HepG2 (cell line): ENCODE measurements at places on chromosomes 4 and X. TPM values are rescaled to one million over a fixed set of nuclear protein-coding genes. Genes with fewer than 3 reads are reported as not detected.

- DNase-seq = no peak
These were observed 39.3 kb downstream of the NHSL2 start for GRCh38 chrX:71949844-71950445.

PAGE2B gene
- total RNA-seq = not detected in 2 replicates

GRCh38 chr4:182240161-182241130, 2.8 kb upstream of the TENM3 start:
- peak; percentile 81 for DNase-seq

GRCh38 chr4:94354474-94354896, 11.8 kb upstream of the HPGDS start:
- DNase-seq = no peak

DNA sequence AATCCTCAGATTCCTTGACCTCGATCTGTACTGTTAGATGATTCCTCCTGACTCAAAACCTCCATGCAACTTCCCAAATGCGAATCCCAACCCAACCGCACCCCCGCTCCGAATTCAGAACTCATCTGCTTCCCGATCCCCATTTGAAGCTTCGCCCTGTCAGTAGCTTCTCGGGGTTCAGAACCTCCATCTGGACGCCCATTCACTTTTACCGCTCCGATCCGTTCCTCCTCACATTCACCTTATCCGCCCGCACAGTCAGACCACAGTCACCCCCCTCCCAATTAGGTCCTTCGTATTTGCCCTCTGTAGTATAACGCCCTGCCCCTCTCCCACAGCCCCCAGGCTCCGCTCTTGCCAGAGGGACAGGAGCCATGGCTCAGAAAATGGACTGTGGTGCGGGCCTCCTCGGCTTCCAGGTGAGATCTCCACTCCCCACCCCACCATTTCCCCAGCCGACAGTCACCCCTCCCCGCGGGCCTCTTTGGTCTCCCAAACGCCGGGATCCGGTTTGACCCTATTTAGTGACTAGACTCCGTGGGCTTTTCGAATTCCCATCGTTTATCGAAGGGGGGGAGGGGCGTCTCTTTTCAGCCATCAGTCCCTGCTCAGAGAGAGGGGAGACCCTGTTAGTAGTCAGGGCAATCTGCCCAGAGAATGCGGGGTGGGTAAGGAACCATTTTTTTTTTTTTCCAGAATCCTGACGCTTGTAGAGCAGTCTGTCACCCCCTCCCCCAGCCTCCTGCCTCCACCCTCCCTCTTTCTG, 691 bp downstream of the MAGED1 start:
- no peak for DNase-seq

SLC4A4 gene
- not detected in 2 replicates for total RNA-seq

DNA sequence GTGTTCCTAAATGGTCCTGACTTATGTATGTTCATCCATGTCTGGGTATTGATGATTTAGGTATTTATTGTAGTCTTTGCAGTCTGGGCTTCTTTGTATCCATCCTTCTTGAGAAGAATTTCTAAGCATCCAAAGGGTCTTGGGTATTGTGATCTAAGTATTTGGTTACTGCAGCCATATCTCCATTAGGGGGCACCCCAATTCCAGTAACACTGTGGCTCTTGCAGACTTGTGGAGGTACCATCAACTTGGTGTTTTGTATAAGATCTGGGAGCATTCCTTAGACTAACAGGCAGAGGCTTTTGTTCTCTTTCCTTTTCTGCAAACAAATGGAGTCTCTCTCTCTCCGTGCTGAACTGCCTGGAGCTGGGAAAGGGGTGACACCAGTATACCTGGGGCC, 113.7 kb upstream of the NEXMIF start:
- DNase-seq = peak; percentile 10

SAGE1 gene
- total RNA-seq = not detected in 2 replicates

GRCh38 chr4:182065255-182065654, 177.9 kb upstream of the TENM3 start:
- no peak for DNase-seq

DNA sequence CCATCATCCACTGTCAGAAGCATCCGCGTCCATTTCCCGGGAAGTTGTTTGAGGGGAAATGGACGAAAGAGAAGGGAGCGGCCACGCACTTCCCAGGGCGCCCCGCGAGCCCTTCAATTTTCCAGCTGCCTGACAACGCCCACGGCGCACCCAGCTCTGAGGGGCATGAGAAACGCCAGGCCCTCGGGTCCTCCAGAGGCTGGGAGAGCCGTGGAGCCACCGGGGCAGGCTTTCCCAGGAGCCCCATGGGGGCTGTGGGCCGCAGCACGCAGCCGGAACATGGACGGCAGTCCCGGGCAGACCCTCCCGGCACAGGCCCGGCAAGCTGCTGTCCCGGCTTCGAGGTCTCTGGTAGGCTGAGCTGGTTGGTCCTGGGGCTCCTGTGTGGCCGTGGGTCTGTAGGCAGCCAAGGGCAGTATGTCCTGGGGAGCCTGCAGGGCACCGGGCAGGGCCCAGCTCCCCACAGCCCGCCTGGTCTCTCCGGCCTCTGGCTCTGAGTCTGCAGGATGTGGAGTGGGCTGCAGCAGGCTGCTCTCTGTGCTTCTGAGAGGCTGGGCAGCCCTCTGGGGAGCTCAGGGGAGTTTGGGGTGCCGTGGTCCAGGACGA, 115.2 kb downstream of the FAM53A start:
- DNase-seq = no peak

- DNase-seq = no peak
These were observed 904 bp upstream of the WDR1 start for GRCh38 chr4:10117359-10118047.

- DNase-seq = peak; percentile 63
These were observed 55.0 kb downstream of the FBXW7 start for GRCh38 chr4:152480901-152481300.

GRCh38 chr4:47729131-47729680, 108.7 kb downstream of the CORIN start:
- no peak for DNase-seq

GRCh38 chr4:158789853-158790252, 21.0 kb downstream of the FNIP2 start:
- DNase-seq = no peak

MXRA5 gene
- total RNA-seq = not detected in 2 replicates

ANK2 gene
- total RNA-seq = 15.1 and 18.6 TPM in 2 replicates

GRCh38 chr4:48139691-48140090, 5.6 kb upstream of the TXK start:
- no peak for DNase-seq

- DNase-seq = peak; percentile 47
These were observed 34.5 kb downstream of the CHRNA9 start for GRCh38 chr4:40369437-40370274.

XKRX gene
- not detected in 2 replicates for total RNA-seq

GRCh38 chr4:89708903-89709421, 128.0 kb downstream of the SNCA start:
- no peak for DNase-seq

- peak; percentile 78 for DNase-seq
These were observed at the start of gene ASB9 for GRCh38 chrX:15269618-15270521. Gene ASB9 (minus strand): TSS chrX:15270083. CDS start chrX:15269874, 209 bp downstream.

DNA sequence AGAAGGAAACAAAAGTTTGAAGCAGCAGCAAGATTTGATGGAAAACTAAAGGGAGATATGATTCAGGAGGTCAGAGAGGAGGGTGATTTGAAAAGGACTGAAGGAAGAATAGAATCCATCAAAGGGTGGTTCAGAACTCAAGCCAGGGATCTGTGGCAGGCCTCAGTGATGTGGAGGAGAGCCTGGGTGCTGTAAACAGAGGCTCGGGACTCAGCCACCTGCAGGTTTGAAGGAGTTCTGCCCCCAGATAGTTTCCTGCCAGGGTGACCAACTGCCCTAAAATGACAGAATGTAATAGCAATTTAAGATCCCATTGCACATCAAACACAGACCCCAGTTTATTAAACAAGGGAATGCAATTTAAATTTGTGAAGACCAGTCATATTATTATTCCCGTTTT, 204.0 kb upstream of the FAT1 start:
- no peak for DNase-seq

MSX1 gene
- total RNA-seq = 13.8 and 14.9 TPM in 2 replicates

DNA sequence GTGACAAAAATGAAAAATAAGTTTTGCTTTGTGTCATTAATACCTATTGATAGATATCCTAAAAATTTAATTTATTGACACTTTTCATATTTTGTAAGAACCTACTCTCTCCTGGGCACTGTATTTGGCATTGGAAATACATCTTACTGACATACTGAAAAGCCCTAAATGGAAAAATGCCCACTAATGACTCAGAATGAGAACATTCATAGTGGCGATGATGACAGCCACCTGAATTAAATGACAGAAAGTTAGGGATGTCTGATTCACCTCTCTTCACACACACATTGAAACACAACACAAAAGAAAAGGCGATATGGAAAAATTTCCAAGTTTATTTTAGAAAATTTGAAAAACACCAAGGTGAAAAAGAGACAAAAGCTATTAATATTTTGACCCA, 992.3 kb downstream of the STPG2 start:
- DNase-seq = no peak

ARSJ gene
- not detected in 2 replicates for total RNA-seq

ARMCX1 gene
- not detected in 2 replicates for total RNA-seq

DNA sequence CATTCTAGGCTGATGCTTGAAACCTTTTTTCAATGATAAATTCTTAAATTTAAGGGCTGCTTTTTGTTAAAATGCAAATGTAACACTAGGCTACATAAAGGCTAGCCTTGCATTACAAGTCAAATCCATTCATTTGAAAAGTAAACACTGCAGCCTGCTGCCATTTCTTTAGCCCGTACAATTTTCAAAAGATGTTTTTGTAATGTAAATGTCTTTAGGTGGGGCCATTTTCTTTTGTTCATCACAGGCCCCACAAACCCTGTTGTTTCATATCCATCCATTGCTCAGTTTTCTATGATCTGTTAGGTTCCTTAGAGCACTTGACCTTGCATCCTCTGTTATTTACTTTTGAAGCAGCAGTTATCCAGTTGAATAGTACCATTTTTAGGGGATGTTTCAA, 296.2 kb upstream of the AMOT start:
- no peak for DNase-seq

DNA sequence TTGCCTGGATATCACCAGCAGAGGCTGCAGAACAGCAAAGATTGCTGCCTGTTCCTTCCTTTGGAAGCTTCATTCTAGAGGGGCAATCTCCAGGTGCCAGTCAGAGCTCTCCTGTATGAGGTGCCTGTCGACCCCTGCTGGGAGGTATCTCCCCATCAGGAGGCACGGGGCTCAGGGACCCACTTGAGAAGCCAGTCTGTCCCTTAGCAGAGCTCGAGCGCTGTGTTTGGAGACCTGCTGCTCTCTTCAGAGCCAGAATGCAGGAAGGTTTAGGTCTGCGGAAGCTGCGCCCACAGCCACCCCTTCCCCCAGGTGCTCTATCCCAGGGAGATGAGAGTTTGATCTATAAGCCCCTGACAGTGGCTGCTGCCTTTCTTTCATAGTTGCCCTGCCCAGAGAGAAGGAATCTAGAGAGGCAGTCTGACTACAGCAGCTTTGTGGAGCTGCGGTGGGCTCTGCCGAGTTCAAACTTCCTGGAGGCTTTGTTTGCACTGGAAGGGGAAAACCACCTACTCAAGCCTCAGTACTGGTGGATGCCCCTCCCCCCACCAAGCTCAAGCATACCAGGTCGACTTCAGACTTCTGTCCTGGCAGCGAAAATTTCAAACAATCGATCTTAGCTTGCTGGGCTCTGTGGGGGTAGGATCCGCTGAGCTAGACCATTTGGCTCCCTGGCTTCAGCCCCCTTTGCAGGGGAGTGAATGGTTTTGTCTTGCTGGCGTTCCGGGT, 57.9 kb downstream of the DKK2 start:
- no peak for DNase-seq

GRCh38 chr4:8171984-8172924, 13.6 kb upstream of the ABLIM2 start:
- DNase-seq = no peak

DNA sequence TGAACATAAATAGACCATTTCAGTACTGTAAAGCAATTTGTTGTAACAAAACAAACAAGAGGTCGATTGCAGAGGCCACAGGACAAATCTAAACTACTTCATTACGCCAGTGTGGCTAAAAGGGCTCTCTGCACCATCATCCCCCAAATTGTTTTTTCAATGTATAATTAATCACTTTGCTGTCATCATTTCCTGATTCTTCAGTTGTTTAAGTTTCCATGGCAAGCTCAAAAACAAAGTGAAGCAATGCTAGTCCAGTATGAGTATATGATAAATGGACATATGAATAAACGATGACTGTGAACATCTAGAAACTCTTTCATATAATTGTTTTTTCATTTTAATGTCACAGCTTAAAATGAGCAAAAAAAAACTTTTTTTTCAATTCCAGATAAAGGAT, 235.4 kb upstream of the FGF13 start:
- DNase-seq = no peak

ATP1B4 gene
- not detected in 2 replicates for total RNA-seq

ARSH gene
- total RNA-seq = not detected in 2 replicates
